ENCODE measurements at places on chromosomes 3 and 15.

DNA sequence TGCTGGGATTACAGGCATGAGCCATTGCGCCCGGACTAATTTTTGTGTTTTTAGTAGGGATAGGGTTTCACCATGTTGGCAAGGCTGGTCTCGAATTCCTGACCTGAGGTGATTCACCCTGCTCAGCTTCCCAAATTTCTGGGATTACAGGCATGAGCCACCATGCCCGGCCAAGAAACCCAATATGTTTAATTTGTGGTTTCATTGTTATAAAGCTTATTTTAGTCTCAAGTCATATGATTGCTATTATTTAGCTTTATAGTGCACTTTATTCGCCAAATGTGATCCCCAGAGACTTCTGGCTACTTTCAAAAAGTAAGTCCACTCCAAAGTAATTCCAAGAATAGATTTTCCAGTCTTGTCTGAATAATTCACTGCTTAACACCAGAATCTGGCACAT is 19.3 kb upstream of the SLC4A7 start:
- DNase-seq: no peak

DNA sequence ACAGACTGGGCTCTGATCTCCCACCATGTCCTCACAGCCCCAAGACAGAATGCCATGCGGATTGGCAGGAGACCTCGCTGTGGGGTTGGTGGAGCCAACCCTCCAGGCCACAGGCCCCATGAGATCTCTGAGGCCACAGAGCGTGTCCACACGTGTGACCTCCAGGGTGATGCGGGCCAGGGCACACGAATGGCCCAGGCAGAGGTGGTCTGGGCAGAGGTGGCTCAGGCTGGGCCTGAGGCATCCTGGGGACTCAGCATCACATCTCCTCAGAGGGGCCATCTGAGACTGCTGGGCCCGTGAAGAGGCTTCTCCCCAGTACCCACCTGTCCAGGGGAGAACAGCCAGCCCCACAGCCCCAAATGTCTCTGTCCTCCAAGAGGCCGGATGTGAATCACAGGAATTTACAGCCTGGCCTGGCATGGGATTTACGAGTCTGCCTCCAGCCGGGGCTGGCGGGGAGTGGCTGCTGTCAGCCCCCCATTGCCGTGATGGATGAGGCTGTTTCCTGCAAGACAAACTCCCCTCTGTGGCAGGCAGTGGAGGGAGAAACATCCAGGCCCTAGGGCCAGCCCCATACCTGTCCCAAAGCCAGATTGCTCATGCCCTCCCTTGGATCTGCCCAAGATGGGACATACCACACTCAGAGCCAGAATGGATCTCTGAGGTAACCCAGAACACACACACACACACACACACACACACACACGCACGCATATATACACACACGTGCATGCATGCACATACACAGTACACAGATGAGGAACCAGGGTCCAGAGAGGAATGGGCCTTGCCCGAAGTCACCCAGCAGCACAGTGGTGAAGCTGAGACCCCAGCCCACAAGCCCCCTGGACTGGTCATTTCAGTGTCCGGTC is 208.3 kb downstream of the TBC1D2B start:
- no peak for DNase-seq

- no peak for DNase-seq
Measured at GRCh38 chr15:50970524-50970923, 62.0 kb downstream of the AP4E1 start.

DNA sequence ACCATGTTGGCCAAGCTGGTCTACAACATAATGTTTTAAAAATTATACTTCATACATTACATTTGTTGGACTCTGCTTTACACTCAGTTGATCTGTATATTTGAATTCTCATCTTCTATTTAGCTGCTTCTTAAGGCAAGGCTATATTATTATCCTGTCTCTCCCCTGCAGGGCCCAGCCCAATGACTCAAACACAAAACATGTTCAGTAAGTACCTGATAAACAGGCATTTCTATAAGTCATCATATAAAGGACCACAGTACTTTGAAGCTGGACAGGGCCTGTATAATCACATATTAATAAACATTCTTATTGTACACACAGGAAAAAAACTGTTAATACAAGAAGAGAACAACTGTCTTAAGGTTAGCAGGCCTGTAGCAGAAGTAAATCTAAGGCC is 36.2 kb downstream of the NGLY1 start:
- DNase-seq: no peak

DNA sequence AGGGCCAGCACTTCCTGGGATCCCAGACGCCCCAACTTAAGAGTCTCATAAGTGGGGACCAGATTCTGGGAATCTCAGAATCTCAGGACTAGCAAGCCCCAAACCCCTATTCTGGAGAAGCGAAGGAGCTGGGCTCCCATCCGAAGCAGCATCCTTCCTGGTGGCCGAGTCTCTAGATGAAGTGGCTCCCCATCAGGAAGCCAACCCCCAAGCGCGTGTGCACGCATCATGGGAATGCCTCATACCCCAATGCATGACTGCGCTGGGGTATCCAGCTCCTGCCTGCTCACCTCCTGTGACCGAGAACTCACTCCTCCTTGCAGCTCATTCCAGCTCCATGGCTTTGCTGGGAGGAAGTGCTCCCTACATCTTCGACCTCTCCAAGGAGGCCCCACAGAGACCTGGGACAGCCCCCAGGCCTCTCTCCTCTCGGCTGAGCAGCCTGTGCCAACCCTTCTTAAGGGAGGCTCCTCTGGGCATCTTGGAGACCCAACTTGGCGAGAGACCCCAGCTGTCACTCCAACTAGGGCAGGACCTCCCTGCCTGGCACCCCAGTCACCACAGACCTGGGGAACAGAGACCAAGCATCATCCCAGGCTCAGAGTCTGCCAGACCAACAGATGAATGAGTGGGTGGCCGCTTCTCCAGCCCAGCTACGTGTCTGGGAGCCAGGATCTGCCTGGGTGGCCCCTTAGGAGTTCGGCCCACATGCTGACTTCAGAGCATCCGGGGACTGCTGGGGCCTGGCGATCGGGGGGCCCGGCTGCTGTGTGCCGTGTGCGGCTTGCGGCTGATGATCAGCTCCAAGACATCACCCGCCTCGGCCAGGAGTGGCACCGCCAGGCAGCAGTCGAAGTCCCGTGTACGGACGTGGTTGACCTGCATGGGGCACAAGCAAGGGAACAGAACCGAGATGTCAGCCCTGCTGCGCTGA is 46.9 kb downstream of the GRIP2 start:
- no peak for DNase-seq

DNA sequence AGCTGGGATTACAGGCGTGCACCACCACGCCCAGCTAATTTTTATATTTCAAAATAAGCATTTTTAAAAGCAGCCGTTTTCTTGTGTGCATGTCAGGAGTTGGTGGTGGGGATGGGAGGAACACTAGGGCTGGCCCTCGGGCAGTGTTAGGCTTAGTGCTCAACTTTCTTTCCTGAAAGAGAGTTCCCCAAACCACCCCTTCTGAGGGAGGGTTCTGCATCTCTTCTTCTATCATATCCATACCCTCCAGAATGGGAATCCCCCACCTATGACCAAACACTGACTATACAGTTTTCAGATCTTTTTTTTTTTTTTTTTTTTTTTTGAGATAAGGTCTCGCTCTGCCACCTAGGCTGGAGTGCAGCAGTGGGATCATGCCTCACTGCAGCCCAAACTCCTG is 12.5 kb downstream of the PFKFB4 start:
- DNase-seq: no peak
